ENCODE measurements at places on chromosomes 6 and 20.

GRCh38 chr6:145823328-145823944 lies 8.8 kb upstream of the FBXO30 start:
- DNase-seq, result no peak

DNA sequence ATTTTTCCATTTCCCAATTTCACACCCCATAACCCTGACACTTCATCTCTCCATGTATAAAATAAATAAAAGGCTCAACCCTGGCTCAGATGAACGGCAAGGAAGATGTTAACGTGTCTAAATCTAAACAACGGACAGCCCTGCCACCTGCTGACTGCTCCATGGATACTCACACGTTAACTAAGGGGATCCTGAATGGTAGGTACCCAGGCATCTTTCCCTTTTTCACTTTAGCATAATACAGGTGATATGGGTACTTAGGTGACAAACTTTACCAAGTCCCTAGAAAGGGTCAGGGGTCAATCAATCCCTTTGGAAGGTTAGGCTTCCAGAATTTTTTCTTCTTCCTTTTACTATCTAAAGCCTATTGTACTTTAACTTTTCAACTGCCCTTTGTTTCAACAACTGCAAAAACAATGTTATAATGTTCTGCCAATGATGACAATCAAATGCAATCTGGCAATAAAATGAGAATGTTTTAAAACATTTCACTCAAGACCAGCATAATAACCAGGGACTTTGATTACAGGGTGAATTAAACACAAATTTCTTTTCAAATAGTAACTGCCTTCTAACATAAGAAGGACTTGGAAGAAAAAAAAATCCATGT lies 52.4 kb upstream of the IPCEF1 start:
- DNase-seq, result no peak

- DNase-seq, result no peak
These were observed 10.4 kb upstream of the GCNT2 start for GRCh38 chr6:10510592-10511367.

DNA sequence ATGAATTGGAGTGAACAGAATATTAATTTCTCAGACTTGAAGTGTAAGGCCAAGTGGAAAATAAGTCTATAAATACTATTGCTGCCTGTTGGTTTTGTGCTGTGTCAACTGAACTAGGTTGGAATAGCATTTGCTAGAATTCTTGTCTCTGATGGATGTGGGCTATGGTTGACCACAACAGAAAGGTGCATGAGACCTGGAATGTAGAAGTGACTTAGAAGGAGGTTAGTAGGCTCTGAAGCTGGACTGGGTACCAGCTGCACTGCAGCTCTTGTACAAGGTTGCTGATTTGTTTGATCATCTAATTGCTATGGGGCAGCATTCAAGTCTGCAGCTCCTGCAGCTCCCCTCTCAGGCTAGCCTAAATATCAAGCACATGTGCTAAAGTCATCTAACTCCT lies 479.0 kb upstream of the NRSN1 start:
- no peak for DNase-seq

DNA sequence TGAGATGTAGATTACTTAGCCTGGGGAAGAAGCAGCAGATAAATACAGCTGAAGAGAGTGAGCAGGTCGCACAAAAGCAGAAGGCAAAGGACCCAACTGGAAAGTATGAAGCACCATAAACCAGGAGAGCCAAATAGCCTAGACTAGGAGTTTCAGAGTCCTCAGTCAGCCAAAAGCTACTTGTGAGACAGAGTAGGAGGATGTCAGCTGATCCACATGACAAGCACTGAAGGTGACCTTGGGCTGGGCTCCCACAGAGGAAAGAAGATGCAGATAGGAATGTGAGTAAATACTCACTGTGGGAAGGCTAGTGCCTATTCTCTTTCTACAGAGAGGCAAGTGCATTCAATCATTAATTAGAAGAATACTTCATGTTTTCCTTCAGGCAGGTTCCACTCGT lies 274.0 kb upstream of the POU3F2 start:
- no peak for DNase-seq

DNA sequence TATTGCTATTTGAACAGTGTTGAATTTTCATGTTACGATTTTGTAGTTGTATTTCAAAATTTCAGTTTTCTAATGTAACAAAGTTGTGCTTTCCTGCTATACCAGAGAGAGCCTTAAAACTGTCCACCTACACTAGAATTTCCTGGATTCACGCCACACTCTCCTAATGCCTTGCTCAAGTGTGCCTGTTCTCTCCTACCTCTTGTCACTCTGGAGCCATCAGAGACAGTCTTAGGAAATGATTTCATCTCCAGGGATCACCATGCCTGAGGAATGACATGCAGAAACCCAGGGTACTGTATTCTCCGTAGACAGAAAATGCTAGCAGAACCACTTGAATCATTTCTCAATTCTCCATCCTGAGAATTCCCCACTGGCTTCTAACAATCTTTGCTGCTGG lies 667.6 kb downstream of the KIF16B start:
- no peak for DNase-seq

DNA sequence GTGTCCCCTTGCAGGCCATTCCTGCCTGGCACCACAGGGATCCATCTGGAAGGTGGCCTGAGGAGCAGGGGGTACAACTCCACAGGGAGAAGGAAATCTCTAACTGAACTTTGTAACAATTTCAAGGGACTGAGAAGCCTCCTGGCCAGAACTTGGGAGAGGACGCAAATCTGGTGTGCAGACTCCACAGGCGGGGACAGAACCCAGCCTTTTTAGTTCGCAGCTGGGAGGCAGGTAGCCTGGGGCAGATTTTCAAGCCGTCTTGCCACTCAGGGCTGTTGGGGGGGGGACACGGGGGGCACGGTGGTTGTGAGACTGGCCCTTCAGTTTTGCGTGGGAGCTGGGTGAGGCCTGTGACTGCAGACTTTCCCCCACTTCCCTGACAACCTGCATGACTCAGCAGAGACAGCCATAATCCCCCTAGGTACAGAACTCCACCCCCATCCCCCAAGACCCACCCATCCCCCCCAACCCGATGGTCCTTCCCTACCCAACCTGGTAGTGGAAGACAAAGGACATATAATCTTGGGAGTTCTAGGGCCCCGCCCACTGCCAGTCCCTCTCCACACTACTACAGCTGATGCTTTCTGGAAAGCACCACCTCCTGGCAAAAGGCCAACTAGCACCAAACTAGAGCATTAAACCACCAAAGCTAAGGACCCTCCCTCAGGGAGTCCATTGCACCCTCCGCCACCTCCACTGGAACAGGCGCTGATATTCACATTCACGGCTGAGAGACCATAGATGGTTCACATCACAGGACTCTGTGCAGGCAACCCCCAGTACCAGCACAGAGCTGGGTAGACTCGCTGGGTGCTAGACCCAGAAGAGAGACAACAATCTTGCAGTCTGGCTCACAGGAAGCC lies 3.0 kb upstream of the HUS1B start:
- DNase-seq, result no peak

DNA sequence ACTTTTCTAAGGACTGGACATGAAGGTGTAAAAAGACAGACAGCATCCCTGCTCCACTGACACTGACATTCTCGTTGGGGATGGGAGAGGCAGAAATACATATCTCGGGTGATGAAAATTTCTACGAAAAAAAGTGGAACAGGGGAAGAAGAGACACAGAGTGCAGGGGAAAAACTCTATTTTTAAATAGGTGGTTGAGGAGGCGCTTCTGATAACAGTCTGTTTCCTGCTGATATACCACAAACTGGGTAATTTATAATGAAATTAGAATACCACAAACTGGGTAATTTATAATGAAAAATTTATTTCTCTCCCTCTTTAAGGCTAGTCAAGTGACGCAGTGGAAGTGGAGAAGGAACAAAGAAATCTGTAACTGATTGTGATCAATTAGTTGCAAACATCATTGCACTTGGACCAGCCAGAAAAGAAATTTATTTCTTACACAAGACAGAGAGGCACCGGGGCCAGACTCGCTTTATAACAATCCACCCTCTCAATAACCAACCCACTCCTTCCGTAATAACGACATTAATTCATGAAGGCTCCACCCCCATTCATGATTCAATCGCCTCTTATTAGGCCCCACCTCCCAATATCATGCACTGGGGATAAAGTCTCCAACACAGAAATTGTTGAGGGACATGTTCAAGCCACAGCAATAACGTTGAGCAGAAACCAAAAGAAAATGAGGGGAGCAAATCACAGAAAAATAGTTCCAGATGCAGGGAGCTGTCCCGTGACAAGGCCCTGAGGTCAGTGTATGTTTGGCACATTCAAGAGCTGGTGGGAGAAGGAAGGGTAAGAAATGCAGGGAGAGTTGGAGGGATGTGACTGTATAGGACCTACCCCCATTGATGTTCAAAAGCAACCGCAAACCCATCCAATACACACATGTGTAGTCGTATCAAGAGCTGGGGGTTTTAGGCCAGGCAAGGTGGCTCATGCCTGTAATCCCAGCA lies 6.6 kb upstream of the SRSF6 start:
- no peak for DNase-seq

- no peak for DNase-seq
These were observed 208.2 kb downstream of the THBS2 start for GRCh38 chr6:169045486-169045885.

DNA sequence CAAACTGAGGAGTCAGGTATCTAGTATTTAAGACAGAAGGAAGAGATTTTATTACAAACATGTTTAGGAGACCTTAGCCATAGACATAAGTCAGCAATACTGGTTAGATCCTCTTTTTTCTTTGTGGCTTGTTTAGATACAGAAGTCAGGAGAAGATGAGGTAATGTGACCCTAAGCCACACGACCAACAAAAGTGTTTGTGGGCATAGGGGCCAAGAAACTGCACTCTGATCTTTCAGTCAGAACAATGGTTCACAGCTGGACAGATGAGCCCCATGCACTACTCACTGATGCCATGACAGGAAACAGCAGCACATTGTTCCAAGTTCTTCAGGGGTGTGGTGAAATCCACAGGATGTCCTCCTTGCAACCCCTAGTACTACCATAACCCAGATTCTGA lies 238.5 kb upstream of the RAB32 start:
- DNase-seq, result no peak

DNA sequence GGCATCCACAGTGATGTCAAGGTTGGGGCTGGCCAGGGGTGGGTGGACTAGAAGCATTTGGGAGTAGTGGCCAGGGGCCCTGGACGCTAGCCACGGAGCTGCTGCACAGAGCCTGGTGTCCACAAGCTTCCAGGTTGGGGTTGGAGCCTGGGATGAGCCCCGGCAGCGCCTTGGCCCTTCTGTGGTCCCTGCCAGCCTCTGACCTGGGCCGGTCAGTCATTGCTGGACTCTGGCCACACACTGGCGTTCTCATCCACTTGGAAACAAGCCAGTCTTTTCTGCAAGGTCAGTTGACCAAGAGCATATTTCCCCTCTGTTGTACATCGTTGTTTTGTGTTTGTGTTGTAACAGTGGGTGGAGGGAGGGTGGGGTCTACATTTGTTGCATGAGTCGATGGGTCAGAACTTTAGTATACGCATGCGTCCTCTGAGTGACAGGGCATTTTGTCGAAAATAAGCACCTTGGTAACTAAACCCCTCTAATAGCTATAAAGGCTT lies 8.4 kb downstream of the PSMA7 start:
- no peak for DNase-seq

DNA sequence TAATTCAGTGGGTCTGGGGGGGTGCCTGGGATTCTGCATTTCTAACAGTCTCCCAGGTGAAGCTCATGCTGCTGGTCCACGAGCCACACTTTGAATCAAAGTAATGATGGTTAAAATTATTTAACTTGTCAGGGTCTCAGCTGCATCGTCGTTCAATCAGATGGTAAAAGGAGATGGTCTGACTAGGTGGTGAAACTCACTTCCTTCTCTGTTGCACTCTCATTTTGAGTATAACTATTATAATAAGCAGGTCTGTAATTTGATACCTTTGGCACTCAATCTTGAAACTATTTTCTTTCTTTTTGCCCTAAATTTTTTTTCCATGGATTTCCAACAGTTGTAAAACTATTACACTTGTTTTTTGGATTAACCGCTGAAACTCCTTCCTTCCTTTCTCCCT lies 292.5 kb downstream of the FARS2 start:
- DNase-seq, result no peak

- DNase-seq, result no peak
These were observed 44.2 kb upstream of the CCR6 start for GRCh38 chr6:167078745-167079144.

DNA sequence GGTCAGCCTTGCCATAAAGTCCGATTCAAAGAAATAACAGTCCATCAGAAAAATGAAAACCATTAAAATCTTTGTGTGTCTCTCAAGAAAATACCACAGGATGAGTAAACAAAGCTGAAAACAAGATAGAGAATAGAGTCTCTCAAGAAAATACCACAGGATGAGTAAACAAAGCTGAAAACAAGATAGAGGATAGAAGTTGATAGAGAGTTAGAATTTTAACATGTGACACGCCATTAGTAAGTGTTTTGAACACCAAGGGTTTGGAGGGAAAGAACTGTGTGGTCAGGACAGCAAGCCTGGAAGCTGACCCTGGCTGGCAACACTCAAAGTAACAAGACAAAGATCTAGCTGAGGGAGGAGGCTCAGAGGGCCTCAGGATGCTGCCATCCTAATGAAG lies 43.9 kb upstream of the PRND start:
- DNase-seq, result no peak

DNA sequence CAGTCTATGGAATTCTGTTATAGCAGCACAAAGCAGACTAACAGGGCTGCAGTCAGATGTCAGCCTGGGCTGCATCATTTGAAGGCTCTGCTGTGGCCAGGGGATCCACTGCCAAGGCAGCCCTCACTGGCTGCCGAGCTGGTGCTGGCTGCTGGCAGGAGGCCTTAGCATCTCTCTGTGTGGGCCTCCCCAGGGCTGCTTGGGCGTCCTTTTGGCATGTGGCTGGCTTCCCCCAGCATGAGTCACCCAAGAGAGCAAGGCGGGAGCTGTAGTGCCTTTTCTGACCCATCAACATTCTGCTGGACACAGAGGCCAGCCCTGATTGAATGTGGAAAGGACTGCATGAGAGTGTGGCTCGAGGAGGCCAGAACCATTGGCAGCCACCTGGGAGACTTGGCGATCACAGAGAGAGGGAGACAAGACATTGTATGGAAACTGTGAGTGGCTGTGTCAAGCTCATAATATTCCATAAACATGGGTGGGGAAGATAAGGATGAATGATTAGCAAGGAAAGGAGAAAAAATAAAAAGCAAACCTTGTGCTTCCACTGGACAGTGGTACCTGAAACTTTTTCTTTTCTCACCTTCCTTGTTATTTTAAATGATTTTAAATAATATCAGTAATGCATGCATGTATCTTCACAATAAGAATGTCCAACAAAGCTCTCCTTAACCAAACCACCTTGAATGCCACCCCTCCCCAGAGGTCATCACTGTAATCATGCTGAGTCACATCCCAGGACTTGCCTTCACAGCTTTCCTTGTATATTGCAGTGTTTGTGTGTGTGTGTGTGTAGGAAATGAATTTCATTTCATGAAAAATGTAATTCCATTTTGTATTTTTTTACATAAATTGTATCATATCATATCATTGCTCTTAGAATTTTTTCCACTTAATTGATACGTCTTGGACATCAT lies 55.0 kb upstream of the VSX1 start:
- DNase-seq, result no peak

- no peak for DNase-seq
These were observed 438.7 kb downstream of the BCKDHB start for GRCh38 chr6:80544976-80545722.
